ENCODE measurements at places on chromosomes 2 and 18. TPM values are rescaled to one million over a fixed set of nuclear protein-coding genes. Genes with fewer than 3 reads are reported as not detected.

CABYR gene
- 1.2 TPM for total RNA-seq

GRCh38 chr2:129806317-129806716 lies 173.1 kb upstream of the RAB6C start:
- H3K27me3 ChIP-seq, result no peaks in the 10 kb centered on the region
- DNase-seq, result no peak
- H3K27ac ChIP-seq, result no peak overlapping the region
- no peak overlapping the region for H3K4me3 ChIP-seq
- no peaks in the 10 kb centered on the region for H3K36me3 ChIP-seq

- H3K27me3 ChIP-seq, result no peaks in the 10 kb centered on the region
- H3K27ac ChIP-seq, result no peak overlapping the region
- no peak for DNase-seq
- no peaks in the 10 kb centered on the region for H3K4me1 ChIP-seq
- no peak overlapping the region for H3K4me3 ChIP-seq
Measured at GRCh38 chr2:75464348-75464946, 96.3 kb downstream of the EVA1A start.

DNA sequence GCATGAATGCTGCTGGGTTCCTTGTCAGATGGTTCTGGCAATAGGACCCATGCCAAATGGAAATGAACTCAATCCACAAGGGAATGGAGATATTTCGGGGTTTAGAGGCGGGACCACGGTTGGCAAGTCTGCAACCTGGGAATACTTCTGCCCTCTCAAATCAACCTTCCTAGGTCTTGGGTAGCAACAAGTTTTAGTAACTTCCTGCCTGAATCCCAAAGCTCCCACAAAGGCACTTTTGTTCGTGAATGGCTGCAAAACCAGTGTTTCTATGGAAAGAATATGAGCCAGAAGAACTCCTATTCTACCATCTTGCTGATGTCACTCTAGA lies 790.1 kb upstream of the SLC8A1 start:
- no peaks in the 10 kb centered on the region for H3K4me1 ChIP-seq
- H3K36me3 ChIP-seq, result no peaks in the 10 kb centered on the region
- no peaks in the 10 kb centered on the region for H3K27me3 ChIP-seq
- no peak overlapping the region for H3K27ac ChIP-seq
- no peak overlapping the region for H3K4me3 ChIP-seq
- no peak for DNase-seq

GRCh38 chr2:24269265-24269664 lies 91.1 kb downstream of the ITSN2 start:
- H3K4me3 ChIP-seq, result no peak overlapping the region
- H3K27ac ChIP-seq, result no peak overlapping the region
- H3K36me3 ChIP-seq, result no peaks in the 10 kb centered on the region
- H3K27me3 ChIP-seq, result no peaks in the 10 kb centered on the region

Measured in sigmoid colon (tissue), 7 donors.